ENCODE measurements at places on chromosomes 5 and 9. TPM values are rescaled to one million over a fixed set of nuclear protein-coding genes. Genes with fewer than 3 reads are reported as not detected.

Gene KIAA1958
- 4.3 TPM for total RNA-seq

Gene NEUROG1
- total RNA-seq, result not detected

Gene DMRT3
- 1.4 TPM for total RNA-seq

Gene NIPAL4
- total RNA-seq, result 5.6 TPM

Gene VLDLR
- total RNA-seq, result 7.5 TPM

All from epithelial cell of proximal tubule (primary cell).